Left hindlimb (tissue), 1 donor: ENCODE measurements at places on chromosomes 5 and 9.

DNA sequence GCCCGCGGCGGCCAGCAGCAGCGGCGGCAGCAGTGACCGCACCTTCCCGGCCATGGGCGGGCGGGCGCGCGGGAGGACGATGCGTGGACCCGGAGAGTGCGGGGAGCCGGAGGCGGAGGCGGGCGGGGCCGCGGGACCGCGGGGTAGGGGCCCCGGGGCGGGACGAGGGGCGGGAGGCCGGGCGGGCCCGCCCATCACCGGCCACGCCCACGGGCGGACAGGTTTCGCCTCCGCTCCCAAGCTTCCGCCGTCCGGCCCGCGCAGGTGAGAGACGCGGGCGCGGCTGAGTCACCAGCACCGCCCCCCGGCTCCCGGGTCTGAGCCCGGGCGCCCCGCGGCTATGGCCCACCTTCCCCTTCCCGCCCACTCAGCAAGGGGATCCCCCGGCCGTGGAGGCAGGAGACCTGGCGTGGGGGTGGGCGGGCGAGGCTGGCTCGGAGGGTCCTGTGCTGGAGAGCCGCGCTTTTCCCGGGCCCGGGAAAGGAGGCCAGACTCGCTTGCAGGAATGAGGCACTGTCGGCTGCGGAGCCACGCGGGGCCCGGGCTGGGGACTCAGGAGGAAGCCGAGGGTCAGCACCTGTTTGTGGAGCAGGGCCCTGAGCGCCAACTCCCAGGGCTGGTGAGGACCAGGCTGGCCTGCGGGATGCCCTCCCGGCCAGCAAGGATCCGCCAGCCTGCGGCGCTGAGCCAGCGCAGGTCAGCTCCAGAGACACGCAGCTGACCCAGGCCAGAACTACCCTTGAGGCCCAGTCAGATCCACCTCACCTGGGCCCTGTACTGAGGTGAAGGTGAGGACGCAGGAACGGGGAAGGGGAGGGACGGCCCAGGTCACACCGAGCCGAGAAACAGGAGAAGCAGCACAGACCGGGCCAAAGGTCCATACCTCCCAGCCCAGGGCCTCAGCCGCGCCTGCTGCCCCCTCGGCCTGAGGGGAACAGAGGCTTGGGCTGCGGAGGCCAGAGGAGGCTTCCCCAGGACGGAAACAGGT, at the start of gene ENTPD2:
ENTPD2 (minus strand) TSS at position 118 of the 988 bp plus-strand sequence; CDS start at position 54, 64 bp downstream.
- no peak for DNase-seq

GRCh38 chr5:179908528-179908927, 831 bp upstream of the TBC1D9B start:
- no peak for DNase-seq

DNA sequence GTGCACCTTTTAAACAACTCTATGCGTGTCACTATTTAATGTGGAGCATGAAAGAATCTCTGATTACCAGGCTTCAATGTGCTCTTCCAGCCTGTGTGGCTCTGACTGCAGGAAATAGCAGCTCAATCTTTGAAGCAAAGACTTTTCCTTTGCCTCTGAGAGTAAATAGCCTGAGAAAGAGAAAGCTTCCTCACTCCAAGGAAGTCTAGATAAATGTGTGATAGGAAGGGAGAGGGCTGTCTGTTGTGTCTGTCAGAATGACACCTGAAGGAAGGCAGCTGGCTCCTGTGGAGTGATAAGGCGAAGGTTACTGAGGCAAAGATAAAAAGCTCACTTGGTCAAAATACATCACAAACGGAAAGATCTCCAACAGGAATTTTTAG, 205.3 kb upstream of the HAPLN1 start:
- no peak for DNase-seq

- DNase-seq: no peak
Observed at GRCh38 chr9:98974554-98974953, 30.8 kb downstream of the COL15A1 start.

DNA sequence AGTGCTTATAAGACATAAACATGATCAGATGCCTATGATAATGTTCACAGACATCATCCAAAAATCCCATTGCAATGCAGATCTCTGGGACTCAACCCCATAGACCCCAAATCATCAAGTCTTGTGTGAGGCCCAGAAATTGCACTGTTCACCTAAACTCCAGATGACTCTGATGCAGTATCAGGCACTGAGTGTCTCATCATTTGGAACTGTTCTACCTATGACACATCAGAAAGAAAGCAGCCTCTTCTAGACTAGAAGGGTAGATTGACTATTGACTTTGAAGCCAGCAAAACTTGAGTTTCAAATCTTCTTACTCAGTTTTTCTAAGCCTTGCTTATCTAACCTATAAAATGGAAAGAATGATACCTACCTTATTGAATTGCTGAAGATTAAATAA, 58.7 kb upstream of the PAPPA start:
- no peak for DNase-seq

DNA sequence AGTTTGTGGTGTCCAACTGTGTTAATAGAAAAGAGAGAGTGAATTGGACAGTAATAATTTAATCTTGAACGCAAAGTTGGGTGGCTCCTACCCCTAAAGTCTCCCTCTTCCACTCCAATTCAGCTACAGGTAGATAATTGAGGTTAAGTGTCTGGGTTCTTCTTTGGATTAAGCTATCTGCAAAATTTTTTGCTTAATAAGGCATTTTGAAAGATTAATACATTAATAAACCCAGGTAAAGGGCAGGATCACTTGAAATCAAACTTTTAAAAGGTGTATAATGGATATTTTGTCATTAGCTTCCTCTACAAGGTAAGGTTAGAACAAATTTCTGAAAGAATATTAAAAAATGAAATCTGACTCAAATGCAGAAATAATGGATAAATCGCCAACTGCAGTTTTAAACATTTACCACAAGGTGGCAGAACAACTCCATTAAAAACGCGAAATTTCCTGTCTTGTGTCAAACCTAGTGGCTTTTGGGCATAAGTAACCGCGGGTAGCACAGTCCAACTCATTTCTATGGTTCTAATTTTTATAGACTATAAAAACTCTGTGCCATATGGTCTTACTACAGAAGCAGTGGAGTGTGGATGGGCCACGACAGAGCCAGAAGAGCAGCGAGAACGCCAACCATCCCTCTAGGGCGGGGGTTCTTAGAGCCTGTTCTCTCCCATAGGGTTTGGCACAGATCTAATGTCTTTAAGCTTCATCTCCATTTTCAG, 276.5 kb downstream of the ARHGEF28 start:
- peak; percentile 57 for DNase-seq

DNA sequence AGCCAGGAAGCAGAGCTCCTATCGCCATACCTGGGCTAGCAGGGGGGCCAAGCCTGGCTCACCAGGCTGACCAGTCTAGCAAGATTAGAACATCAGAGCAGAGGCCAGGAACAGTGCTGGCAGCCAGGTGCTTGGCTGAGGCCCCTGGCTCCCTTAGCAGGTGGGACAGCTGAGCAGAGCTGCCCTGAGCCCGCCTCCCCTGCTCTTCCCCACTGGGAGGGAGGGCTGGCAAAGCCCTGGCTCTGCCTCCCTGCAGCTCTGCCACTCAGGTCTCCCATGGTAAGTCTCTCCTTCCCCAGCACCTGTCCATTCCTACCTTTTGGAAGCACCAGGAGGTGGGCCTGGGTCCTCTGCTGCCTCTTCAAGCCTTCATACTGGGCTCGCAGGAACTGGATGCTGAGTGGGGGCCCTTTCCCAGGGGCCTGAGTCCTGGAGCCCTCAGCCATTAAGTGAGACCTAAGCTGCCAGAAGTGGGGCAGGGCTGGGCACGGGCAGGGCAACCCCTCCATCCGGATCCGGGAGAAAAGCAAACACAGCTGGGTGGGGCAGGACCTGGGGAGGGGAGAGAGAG, 803 bp downstream of the C9orf152 start:
- no peak for DNase-seq

GRCh38 chr5:77379558-77380061, 112.5 kb downstream of the WDR41 start:
- DNase-seq: no peak

DNA sequence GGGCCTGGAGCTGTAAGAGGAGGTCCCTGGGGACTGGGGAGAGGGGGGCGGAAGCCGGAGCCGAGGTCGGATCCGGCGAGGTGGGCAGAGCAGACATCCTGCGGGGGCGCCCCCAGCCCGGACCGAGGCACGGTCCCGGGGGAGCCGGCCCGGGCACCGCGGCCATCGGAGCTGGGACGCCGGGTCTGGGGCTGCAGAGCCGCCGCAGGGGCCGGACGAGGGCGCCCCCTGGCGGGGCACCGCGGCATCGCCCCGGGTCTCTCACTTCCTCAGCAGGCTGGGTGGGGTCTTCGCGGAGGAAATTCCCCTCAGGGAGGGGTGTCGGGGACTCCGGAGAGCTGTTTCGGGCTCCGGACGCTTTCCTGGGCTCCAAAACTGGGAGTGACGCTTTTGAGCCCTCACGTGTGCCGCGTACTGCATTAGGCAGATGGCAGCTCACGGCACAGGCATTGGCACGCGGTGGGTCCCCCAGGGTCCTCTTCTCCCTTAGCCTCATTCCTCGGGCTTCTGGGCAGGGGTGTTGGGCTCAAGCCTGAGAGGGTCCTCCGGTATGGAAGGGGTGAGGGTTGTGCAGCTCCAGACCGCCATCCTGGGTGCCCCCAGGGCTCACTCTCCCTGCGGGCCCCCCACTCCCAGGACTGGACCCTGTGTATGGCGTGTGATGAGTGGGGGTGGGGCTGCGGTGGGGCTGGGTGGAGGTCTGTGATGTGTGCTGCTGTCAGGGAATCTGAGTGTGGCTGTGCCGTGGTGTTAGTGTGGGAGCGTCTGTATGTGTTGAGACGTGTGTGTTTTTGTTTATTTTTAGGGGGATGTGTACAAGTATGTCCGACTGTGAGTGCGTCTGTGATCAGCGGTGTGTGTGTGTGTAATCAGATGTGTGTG, 29.6 kb downstream of the LHX2 start:
- DNase-seq: peak; percentile 57

DNA sequence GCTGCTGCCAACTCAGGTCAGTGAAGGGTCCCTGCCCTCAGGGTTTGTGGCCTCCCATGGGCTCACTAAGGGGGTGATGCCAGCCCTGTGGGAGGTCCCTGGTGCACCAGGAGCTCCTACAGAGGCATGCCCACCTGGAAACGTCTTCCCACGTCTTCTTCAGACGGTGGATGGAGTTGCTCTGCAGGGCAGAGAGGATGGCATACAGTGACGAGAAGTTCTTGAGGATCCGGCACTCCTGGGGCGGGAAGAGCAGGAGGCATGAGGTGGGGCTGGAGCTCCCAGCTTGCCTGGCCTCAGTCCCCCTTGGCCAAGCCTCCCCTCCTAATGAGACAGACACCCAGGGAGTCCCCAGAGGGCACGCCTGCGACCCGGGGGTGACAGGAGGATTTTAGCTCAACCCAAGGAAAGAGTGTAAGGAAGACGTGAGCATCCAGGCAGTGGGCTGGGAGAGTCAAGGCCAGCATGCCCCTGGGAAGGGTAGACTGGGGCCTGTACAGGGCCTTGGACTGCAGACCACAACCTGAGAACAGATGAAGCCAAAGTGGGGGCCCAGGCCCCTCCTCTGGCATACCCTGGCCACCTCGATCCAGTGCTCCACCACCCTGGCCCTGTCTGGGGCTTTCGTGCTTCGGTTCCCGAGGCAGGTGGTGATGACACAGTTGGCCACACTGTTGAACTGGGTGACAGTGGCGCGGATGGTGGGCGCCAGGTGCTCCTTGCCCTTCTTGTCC, 14.4 kb downstream of the RALGDS start:
- peak; percentile 12 for DNase-seq

DNA sequence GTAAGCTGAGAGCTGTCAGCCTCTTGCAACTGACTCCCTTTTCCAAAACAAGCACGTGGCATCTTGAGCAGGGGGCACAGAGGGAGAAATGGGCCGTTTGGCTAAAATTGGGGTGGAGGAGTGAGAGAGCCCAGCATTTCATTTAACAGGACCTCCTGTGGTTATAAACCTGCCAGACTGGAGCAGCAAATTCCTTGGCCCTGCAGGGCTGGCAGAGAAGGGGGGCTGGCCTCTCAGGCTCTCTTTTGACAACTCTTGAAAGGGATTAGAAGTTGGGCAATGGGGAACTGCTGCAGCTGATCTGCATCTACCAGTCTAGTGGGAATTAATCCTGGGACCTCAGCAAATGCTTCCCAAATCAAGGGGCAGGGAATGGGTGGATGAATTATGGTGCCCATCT, 7.2 kb upstream of the POU4F3 start:
- no peak for DNase-seq

DNA sequence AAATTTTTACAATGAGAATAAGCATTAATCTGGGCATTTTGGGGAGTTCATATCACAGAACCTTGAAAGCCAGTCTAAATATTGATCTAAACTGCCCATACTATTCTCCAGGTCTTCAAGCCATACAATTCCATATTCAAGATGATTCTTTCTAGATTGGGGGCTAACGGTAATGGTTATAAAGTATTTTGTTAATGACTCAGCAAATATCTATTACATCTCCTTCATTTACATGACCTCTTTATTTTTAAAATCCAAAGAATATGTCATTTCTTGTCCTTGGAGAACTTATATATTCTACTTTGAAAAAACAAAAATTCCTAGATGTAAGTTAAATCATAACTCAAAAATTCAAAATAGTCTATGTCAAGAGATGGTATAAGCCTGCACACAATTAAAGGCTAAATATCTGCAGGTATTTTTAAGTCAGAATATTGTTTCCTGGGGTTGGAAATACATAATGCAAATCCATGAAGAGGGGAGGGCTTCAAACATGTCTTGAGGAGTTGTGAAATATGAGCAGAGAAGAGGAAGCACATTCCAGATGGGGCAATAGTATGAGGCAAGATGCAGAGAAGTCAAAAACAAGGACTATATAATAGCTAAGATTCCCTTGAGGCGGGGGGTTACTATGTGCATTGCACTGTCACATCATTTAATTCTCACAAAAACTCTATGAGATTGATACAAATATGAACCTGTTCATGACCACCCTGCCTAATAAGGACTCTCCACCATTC, 526.4 kb downstream of the NR2F1-AS1 start:
- DNase-seq: no peak

DNA sequence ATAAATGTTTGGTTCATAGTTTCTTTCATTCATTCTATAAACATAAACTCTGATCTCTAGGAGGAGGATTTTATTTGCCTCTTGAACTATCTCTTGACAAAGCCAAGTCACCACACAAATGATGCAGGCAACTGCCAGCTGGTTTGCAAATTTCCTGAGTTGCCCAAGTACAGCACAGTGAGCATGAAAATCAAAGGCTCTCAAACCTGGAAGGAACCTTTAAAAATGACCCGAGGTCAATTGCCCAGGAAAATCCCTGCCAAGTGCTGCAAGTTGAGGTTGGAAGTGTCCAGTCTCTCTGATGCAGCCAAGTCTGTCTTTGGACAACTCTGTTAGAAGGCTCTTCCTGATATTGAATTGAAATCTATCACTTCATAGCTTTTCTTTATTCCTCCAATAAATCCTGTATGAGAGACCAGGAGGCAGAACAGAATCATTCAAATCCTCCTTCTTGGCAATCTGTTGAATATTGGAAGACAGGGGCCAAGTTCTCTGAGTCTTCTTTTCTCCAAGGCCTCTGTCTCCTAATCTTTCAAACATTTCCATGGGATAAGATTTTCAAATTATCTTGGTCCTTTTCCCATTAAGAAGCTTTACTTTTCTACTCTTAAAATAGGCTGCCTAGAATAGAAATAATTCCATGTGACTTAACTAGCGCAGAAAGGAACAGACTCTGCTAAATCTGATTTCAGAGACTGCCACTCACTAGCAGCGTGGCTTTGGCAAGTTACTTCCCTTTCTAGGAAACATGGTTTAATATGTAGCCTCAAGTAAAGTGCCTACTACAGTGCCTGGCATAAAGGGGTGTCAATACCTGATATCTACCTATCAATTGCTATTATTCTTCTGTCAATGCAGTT, 159.2 kb downstream of the SNX18 start:
- DNase-seq: no peak
